ENCODE measurements at places on chromosomes 4 and X.

DNA sequence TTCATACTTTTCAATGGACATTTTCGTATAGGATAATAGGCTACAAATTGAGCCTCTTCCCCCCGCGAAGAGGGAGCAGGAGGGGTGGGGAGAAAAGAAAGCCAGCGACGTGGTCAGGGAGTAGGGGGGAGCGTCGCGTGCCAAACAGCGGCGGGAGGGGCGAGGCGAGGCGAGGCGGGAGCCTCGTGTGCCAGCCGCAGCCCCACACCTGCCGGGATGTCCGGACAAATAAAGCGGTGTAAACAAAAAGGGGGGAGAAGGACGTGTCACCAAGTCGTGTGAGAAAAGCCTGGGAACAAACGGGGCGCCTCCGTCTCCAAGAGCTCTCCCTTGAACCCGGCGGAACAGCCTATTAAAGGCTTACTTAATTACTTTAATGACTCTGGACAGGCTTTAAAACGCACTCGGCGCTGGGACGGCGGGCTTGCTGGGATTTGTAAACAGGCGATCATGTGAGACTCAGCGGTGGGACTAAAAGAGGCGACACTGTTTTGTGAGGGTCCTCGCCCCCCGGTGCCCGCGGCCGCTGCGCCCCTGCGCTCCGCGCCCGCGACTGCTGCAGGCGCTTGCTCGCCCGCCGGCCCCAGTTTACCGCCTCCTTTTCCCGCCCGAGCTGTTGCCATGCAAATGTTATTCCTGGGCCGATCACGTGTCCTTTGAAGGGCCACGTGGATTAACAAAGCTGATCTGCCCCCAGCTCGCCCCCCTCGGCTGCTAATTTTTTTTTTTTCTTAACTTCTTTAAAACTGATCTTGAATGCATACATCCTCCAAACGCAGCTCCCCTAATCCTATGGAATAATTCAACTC is at the start of gene HELT:
Gene HELT, plus strand, starts transcription at position 527 of the 809 bp plus-strand sequence. CDS start 439 bp downstream, outside the sequence.
- DNase-seq = no peak

DNA sequence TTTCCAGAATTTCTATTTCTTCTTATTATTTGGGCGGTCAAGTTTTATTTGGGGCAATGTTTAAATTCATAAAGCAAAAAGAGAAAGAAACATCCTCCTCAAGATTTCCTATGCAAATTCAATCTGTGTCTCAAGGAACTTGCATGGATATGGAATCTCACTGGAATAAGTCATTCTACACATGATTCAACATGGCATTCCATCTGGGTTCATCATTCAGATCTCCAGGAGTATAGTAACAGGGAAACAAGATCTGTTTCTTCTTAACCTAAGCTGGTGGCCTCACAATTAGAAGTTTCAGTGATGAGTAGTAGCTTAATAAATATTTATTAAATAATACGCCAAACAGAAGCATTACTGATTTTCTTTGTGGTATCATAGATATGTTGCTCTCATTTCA is 19.8 kb downstream of the KLHL34 start:
- no peak for DNase-seq

GRCh38 chr4:42167709-42168108 is 15.3 kb upstream of the BEND4 start:
- DNase-seq = peak; percentile 29

DNA sequence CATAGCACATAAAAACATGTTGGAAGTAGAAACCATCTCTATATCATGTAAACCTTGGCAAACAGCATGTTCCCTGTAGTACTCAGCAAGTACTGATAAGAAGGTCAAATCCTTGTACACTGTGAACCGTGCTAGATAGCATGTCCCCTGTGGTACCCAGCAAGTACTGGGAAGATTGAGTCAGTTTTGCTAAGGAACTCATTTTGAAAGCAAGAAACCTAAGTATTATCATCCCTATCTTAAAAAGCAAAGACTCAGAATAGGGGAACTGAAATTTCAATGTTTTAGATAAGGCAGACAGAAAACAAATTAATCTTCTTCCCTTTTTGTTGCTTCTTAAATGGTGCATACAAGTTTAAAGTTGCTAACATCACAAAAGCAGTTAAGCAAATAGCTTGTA is 180.2 kb downstream of the RBM46 start:
- no peak for DNase-seq

GRCh38 chr4:17812125-17812524 is 1.3 kb downstream of the NCAPG start:
- DNase-seq = no peak

GRCh38 chr4:12889054-12889453 is 595.1 kb downstream of the RAB28 start:
- DNase-seq = no peak
